ENCODE measurements at places on chromosomes 6 and 20. TPM values are rescaled to one million over a fixed set of nuclear protein-coding genes. Genes with fewer than 3 reads are reported as not detected.

Gene PLN
- total RNA-seq: 277 TPM

Gene KHDC1L
- total RNA-seq: not detected

Gene PDE10A
- 10.7 TPM for total RNA-seq

Gene MYMX
- not detected for total RNA-seq

Gene MYLK2
- not detected for total RNA-seq

Gene OR12D2
- total RNA-seq: not detected

Gene KIAA1755
- total RNA-seq: 18.6 TPM

Gene SLC17A1
- total RNA-seq: not detected

Gene RHAG
- 0.28 TPM for total RNA-seq

Gene EFCAB8
- 0.28 TPM for total RNA-seq

Gene ZC3H12D
- total RNA-seq: 1.8 TPM

Gene CLPSL2
- total RNA-seq: not detected

Gene LIN28B
- total RNA-seq: not detected

Gene LST1
- total RNA-seq: 9.2 TPM

Gene FAM209B
- 0.38 TPM for total RNA-seq

Gene ANKEF1
- total RNA-seq: 0.86 TPM

Gene KCNS1
- not detected for total RNA-seq

Gene FOXA2
- not detected for total RNA-seq

Gene TRPC4AP
- total RNA-seq: 42.6 TPM

Gene FGD2
- 35.5 TPM for total RNA-seq

Gene DNAH8
- total RNA-seq: 0.71 TPM

Gene RAET1L
- total RNA-seq: not detected

Gene HSPA1A
- total RNA-seq: 157 TPM

Gene KCNB1
- total RNA-seq: 1.6 TPM

Gene PHF10
- 57.6 TPM for total RNA-seq

Gene KCNG1
- not detected for total RNA-seq

Gene PNISR
- 74.1 TPM for total RNA-seq

Gene MAPK13
- 7.0 TPM for total RNA-seq

Gene PRND
- not detected for total RNA-seq

Gene FOXF2
- 1.2 TPM for total RNA-seq

Gene STMND1
- total RNA-seq: not detected

Gene PLA2G7
- 1.5 TPM for total RNA-seq

Gene HLA-DRB5
- total RNA-seq: 1.4 TPM

Gene CTCFL
- total RNA-seq: not detected

Gene DNPH1
- total RNA-seq: 24.5 TPM

Gene COL21A1
- 9.7 TPM for total RNA-seq

Gene TSHZ2
- 50.0 TPM for total RNA-seq

Gene FAM184A
- 5.9 TPM for total RNA-seq

Gene FABP7
- total RNA-seq: not detected

Gene FAM50B
- total RNA-seq: 4.8 TPM

Gene ATP9A
- 61.2 TPM for total RNA-seq

Gene SNX14
- 77.0 TPM for total RNA-seq

Gene PNLDC1
- total RNA-seq: 0.19 TPM

Gene CYP24A1
- total RNA-seq: not detected

Gene RFX6
- total RNA-seq: not detected

Gene ENPP3
- total RNA-seq: 0.56 TPM

Gene FAM229B
- total RNA-seq: 29.6 TPM

Gene GPR63
- 0.90 TPM for total RNA-seq

Gene LRRN4
- total RNA-seq: 0.19 TPM

Gene MYT1
- not detected for total RNA-seq

Gene DPPA5
- not detected for total RNA-seq

Gene BTNL2
- not detected for total RNA-seq

Gene NMBR
- not detected for total RNA-seq

Gene CRISP3
- 0.19 TPM for total RNA-seq

Gene FAM217A
- not detected for total RNA-seq

Gene EYS
- total RNA-seq: not detected

Gene BCAS1
- total RNA-seq: 0.86 TPM

All from posterior vena cava (tissue), 2 donors.